ENCODE measurements at places on chromosomes 6 and 20. TPM values are rescaled to one million over a fixed set of nuclear protein-coding genes. Genes with fewer than 3 reads are reported as not detected.

ENPP1 gene
- 64.0 TPM for total RNA-seq

- DNase-seq, result no peak
These were observed 21.0 kb downstream of the JAG1 start for GRCh38 chr20:10652660-10653261.

DNA sequence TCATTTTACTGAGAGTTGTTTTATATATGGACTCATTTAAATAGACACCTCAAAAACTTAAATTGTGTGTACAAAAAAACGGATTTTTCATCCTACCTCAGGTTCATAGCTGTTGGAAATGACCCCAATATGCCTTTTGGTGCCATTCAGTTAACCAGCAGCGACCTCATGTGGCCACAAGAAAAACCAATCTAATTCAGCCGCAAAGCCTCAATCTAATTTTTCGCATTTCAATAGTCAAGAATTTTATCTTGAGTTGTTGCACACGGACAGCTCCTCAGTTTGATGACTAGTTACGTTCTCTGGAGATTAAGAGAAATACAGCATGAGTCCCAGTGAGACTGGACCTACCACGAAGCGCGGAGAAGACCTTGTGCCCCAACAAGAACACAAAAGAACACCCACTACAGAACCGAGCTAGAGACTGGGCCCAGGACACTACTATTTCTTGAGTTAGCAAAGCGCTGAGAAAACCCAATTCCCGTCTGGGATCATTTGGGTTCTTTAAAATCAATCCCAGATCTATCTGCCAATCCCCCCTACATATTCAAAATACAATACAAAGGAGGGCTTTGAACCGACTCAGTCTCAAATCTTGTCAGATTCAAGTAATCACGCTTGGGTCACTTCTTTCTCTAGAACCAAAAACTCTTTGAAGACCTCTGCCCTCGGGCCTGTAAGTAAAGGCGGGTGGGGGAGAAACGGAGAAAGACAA lies 1.1 kb downstream of the TCP11 start:
- peak; percentile 77 for DNase-seq

PHACTR1 gene
- 3.6 TPM for total RNA-seq

- no peak for DNase-seq
These were observed 22.4 kb downstream of the SDCBP2 start for GRCh38 chr20:1306316-1307135.

BNIP5 gene
- total RNA-seq, result 1.2 TPM

Data from umbilical cord (tissue), 2 donors.